ENCODE measurements at places on chromosomes 1 and 21.

DNA sequence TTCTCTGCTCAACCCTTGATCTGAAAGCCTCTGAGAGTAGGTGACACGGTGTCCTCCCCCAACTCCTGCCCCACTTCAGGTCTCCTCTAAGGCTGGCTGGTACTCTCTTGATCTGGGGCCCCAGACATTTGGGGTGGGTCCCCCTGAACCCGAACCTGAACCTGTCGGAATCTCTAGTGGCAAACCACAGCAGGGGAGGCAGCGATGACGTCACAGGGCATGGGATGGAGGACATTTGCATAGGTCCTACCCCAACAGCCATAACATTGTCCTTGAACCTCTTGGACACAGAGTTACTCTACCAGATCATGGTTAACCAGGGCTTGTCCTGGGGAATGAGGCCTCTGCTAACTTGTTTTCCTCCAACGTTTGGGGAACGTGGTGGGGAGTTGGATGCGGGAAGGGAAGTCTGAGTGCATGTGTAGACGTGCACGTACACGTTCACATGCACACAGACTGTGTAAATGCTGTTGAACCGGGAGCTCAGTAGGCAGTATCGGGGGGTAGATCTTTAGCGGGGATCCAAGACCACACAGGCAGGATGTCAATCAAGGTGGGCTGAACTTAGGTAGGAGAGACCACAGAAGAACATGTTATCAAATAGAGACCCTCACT lies 32.4 kb downstream of the CITED4 start:
- no peak for DNase-seq

DNA sequence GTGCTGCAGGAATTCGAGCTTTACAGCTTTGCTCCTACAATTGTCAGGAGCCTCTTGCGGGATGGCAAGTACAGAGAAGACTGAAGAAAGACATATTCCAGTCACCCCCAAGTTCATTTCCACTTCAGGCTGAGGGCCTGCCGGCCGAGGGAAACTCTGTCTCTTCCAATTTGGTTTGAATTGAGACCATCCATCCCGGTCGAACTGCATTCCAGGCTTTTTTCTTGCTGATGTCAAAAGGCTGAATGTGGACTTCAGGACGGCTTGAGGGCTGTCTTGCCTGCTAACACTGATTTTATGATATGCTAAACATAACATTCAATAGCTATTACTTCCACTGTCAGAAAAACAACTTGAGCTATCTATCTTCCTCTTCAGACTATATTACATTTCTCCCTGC lies 79.8 kb upstream of the PLXNA2 start:
- no peak for DNase-seq

- DNase-seq = no peak
Measured at GRCh38 chr1:78743626-78744025, 94.0 kb downstream of the IFI44 start.

DNA sequence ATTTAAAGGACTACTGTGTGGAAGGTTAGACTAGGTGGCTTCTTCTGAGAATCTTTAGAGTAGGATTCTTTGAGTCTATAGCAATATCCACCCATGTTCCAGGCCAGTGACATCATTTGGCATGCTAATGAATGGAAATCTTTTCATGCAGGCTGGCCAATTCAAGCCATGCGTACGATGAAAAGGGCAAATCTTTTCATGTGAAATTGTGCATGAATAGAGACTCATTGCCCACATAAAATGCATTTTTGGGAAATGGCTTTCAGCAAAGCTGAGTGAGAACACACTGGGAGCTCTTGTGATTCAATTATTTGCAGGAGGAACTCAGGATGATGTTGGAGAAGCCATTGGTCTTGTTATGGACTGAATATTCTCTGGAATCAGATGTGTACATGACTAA lies 324.9 kb upstream of the DAB1 start:
- DNase-seq = no peak

GRCh38 chr1:41101950-41102607 lies 80.6 kb upstream of the SLFNL1 start:
- no peak for DNase-seq

DNA sequence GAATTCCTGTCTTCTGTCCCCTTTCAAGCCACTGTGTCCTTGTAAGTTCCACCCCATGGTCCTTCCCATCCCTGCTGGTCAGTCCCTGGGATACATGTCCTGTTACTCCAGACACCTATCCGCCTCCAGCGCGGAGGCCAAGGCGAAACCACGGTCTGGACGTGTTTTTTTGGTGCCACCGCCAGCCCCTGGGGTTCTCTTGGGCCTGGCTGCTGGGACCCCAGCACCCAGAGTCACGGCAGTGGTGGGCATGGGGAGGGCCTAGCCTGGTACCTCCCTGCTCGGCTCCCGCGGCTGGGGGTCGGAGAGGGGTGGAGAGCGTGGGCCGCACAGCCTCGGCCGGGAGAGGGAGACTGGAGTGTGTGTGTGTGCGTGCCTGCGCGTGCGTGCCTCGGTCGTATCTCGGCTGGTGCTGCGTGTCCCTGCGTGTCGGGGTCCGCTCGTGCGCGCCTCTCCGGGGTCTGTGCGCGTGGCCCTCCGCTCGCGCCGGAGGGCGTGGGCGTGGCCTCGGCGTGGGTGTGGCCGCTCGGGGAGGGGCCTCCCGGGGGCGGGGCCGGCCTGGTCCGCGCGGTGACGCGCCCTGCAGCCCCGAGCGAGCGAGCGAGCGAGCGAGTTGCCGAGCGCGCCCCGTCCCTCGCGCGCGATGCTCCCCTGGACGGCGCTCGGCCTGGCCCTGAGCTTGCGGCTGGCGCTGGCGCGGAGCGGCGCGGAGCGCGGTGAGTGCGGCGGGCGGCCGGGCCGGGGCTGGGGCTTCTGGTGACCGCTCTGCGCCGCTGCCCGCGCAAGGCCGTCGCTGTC lies at the start of gene VWA1:
Gene VWA1 (plus strand): TSS at position 585 of the 798 bp plus-strand sequence. CDS start 59 bp downstream, at position 644.
- no peak for DNase-seq

GRCh38 chr1:175209493-175209921 lies 16.9 kb upstream of the KIAA0040 start:
- DNase-seq = no peak

DNA sequence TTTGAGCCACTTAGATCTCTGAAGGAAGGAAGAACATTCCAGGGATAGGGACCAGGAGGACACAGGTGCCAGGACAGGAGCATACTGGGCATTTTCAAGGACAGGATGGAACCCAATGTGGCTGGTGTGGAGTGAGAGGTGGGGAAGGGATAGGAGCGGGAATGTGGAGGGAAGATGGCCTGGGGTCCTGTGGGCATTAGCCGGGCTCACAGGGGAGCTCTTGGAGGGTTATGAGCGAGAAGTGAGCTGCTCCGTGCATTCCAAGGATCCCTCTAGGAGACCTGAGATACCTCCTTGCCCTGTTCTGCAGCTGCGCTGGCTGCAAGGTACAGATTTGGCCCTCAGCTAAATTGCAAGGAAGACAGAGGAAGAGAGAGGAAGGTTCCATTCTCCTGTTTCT lies 87.5 kb downstream of the IER5 start:
- DNase-seq = no peak

DNA sequence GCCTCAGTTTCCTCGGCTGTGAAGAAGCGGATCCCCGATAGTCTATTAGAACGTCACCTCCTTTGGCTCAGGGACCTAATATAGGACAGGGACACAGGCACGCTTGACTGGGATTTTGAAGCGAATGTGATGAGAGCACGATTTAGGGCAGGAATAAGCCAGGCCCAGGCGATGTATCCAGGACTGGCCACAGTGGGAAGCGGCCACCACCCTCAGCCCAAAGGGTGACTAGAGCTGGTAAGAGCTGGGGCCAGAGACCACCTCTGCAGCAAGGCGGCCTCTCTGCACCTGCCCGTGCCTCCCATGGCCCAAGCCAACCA lies 100.0 kb upstream of the VAMP3 start:
- no peak for DNase-seq

DNA sequence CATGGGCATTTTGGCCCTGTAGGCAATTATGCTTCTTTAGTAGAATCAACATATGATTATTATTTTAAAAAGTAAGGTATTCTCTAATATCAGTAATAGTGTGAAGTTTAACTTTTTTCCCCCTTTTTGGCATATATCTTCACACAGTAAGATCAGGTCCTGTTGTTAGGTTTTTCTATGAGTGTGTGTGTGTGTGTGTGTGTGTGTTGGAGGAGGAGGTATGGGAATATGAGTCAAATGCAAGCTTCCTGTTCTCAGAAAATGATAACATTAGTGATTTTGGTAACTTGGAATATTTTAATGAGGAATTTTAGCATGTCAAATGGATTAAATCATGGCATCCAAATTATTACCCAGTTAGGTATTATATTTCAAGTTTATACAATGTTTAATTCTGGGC lies 65.8 kb upstream of the BCL10 start:
- DNase-seq = no peak

DNA sequence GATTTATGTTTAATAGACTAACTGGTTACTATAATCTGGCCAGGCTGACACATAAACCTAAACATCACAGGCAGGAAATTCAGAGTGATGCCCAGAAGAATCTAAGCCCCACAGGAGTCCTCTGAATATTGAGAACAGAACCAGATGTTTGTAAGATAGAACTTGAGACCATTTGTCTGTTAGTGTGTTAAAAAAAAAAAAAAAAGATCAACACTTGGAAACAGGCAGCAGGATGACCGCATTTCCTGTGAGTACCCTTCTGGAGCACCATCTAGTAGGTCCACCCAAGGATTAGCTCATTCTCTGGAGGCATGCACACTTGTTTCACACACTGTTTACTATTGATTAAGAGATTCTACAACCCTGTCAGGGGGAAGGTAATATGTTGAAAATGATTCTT lies 111.4 kb upstream of the VANGL1 start:
- DNase-seq = no peak

DNA sequence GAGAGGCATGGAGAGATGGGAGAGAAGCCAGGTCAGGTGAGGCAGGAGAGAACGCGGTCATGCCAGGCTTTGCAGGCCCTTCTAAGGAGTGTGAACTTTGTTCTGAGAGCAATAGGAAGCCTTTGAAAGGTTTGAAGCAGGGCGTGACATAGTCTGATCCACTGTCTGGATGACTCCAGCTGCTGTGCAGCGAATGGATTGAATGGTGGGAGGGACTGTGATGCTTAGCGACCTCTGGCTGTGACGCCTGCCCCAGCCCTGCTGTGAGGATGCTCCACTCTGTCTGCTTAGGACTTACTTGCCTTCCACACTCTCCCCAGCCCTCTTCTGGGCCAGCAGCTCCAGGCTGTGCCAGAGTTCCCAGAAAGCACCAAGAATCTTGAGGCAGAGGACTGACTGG lies 41.8 kb upstream of the POU3F1 start:
- DNase-seq = no peak

- DNase-seq = no peak
Measured at GRCh38 chr1:39940253-39940652, 14.7 kb upstream of the MFSD2A start.

DNA sequence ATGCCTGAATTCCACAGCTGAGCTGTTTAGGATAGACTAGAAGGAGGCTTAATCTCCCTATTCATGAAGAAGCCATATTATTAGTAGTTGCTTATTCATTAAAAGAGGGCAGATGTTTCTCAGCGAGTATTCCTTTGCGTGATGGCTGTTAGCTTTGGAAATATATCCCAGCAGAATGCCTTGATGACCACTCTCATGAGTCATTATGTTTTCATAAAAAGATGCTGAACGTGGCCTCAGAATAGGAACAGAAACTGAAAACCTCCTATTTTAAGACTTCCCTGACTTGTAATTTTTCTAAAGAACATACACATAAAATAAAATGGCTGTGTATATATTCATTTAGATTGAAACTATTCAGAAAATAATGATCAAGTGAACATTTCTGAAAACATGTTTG lies 9.6 kb upstream of the PLA2G4A start:
- DNase-seq = no peak

DNA sequence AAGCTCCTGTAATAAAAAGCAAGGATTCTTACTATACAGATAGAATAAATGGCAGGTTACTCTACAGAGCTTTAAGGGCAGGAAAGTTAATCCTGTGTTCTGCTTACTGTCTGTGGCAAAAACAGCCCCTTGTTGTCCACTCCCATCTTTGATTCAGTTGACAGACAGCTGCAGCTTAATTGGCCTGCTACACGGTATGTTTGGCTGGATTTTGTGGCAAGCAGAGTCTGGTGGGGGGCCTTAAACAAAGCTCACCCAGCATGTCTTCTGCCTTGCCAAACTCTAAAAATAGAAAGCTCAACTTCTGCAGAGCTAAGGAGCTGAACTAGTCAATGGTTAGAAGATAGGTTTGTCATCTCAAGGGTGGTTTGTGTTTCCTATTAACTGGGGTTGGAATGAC lies 407.2 kb downstream of the HLX start:
- no peak for DNase-seq

GRCh38 chr1:88111816-88112215 lies 572.3 kb upstream of the PKN2 start:
- no peak for DNase-seq

GRCh38 chr1:197918807-197919345 lies 1.7 kb downstream of the LHX9 start:
- no peak for DNase-seq

DNA sequence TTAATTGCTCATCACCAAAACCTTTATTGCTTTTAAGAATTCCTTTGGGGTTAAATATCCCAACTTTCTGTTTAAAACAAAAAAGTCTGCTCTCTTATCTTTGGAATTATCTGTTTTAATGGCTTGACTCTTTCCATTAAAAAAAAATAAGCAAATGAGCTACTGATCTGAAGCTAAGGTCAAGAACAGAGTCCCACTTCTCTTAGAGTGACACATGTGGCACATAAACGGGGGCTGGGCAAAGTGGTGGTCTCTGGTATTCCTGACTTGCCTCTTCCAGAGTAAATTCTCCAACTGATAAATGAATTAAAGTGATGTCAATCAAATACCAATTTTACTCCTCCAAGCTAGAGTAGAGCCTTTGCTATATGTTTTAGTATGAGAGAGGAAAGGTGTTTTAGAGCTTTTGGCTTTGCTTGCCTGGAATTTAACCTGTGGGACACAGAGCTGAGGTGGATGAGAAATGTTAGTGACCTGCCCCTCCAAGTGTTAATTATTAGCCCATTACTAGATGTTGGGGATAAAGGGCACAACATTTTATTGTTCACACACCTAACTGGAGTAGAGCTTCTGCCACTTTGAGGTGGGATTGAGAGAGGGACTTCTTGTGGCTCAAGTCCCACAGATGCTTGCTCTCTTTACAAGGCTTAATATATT lies 864.0 kb downstream of the LRRIQ3 start:
- DNase-seq = no peak

GRCh38 chr1:20936621-20937020 lies 149.5 kb upstream of the HP1BP3 start:
- no peak for DNase-seq

DNA sequence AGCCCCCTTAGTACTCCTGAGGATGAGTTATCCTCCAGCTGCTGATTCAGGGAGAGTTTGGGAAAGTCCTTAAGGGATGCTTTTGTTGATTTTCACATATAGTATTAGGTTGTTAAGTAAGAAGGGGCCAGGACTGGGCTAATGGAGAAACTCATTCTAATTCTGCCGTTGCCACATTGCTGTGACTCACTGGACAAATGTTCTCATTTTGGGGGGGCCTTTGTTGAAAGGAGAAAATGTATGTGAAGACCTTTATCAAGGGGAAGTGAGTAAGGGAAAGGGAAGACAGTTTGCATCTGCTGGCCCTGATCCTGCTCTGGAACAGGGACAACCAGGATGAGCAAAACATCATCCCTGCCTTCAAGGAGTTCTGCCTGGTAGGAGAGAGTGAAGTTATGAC lies 123.2 kb upstream of the FGGY start:
- no peak for DNase-seq

Data from vagina (tissue), 2 donors.